B cell (primary cell): ENCODE measurements at places on chromosomes 3 and 15. TPM values are rescaled to one million over a fixed set of nuclear protein-coding genes. Genes with fewer than 3 reads are reported as not detected.

The OR5H14 gene
- not detected in 2 replicates for total RNA-seq

DNA sequence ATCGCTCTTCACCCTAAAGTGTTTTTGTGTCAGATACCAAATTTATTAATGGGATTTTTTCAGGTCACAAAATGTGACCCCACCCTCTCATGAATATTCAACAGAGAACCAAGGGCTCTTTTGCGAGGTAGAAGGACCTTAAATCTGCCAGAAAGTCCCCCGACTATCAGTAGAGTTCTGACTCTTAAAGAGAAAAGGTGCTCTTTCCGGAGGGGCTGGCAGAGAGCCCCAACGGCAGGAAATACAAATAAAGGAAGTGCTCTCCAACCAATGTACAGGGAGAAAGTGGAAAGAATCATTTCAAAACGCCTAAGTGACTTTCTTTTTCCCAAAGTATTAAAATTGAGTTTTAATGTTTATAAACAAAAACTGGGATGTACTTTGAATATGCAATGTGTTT is 517.2 kb downstream of the FOXP1 start:
- peak; percentile 77 for DNase-seq

GRCh38 chr3:119293871-119294695 is at the start of gene ARHGAP31:
Gene ARHGAP31 (plus strand): TSS chr3:119294383. CDS start chr3:119294905, 522 bp downstream.
- peak; percentile 89 for DNase-seq

DNA sequence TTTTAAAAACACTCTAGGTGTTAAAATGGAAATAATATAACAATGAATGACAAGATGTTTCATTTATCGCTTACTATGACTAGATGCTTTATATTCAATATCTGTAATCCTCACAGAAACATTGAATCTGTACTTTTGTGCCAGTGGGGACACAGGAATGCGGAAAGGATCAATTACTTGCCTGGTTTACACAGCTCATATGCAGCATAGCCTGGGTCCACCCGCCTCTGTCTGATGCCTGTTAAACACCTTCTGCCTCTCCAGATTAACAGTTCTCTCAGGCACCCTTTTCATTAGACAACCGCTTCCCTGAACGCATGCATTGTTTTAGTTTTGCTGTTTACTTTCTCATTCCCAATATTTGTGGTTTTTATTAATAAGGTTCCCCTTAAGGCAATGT is 12.9 kb upstream of the KCNAB1 start:
- DNase-seq, result no peak

DNA sequence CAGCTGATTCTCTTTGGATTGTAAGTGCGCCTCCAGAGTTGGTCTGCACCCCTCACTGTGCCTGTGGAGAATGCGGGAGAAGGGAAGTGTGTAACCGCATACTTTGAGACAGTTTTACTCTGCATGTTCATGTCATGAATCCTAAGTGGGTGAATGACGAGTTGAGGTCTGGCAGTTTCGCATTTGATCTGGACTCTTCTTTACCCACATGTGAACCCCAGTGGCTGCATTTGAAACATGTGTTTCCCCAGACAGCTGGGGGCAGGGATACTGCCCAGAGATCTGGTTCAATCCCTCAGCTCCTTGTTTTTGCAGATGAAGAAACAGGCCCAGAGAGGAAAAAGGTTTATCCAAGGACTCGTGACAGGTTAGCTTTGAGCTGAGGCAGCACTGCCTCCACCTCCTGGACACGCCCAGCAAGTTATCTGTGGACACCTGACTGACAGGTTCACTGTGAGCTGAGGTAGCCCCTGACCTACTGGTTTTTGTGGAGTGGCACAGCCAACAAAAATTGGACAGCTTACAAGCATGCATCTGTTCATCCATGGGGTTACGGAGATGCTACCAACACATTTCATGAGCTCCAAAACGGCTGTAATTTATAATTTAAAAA is 207.3 kb downstream of the XXYLT1 start:
- DNase-seq, result no peak

The RHOA gene
- total RNA-seq, result 298 and 306 TPM in 2 replicates
